Stimulated activated CD4-positive, alpha-beta T cell treated with anti-CD3 and anti-CD28 coated beads, Interleukin-4, amount 100 ng/mL, for 48 hours (primary cell): ENCODE measurements at places on chromosomes 2 and 18.

DNA sequence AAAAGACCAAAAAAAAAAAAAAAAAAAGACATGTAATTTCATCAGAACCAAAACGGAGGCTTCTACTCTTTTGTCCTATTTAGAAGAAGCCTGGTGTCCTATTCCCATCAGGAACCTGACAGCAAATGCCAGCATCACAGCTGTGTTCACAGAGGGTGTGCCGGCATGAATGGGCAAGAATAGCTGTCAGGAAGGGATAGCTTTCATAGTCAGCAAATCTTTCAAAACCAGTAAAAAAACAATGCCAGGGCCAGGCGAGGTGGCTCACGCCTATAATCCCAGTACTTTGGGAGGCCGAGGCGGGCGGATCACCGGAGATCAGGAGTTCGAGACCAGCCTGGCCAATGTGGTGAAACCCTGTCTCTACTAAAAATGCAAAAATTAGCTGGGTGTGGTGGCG is 231.8 kb upstream of the PXDN start:
- no peak for DNase-seq

DNA sequence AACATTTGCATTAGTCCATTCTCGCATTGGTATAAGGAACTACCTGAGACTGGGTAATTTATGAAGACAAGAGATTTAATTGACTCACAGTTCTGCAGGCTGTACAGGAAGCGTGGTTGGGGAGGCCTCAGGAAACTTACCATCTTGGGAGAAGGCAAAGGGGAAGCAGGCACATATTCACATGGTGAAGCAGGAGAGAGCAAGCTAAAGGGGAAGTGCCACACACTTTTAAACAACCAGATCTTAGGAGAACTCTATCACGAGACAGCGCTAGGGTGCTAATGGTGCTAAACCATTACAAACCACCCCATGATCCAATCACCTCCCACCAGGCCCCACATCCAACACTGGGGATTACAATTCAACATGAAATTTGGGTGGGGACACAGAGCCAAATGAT is 201.7 kb upstream of the MGAT5 start:
- DNase-seq: no peak

DNA sequence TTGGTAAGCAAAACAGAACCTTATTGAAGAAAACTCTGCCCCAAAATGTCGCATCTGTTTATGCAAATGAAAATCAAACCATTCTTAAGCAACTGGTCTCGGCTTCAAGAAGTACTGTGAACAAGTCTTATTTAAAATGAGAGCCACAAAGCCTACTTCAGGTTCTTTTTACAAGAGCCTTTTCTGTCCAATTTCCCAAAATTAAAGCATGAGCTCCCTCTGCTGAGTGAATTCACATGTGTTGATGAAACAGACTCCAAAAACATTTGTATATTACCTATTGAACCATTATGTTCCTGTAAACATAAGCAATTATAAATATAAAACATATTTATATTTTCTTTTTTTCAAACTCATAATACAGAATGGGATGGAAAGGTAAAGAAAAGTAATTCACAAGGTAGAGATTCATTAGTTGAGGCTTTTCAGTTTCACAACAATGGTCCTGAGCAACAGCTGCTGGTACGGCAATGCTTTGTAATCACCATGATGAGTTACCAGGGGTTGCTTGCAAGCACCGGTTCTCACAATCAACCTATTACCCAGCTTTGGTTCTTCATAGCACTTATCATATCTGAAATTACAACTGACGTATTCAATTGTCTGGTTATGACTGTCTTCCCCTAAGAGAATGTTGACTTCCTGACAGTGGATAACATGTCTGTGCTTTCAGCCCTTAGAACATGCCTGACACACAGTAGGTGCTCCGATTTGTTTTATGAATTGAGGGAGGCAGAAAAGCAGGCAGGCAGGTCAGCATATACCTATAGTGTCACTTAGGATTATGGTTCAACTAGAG is 108.4 kb upstream of the BZW1 start:
- peak; percentile 11 for DNase-seq

DNA sequence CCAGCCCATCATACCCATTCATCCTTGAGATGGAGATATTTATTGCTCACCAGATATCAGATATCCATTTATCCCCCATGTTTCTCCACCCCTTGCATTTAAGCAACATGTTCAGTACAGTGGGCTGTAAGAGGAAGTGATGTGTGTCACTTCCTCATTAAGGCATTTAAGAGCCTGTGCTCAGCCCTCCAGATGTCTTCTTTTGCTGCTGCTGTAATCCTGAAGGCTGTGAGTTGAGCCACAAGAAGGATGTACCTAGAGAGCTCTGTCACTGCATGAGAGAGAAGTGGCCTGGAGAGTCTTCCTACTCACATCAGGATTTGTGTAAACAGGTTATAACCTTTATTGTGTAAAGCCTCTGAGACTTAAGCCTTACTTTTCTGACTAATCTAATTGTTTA is 151.8 kb upstream of the UNC80 start:
- DNase-seq: no peak

GRCh38 chr2:156471762-156472161 is 35.6 kb downstream of the GPD2 start:
- no peak for DNase-seq

DNA sequence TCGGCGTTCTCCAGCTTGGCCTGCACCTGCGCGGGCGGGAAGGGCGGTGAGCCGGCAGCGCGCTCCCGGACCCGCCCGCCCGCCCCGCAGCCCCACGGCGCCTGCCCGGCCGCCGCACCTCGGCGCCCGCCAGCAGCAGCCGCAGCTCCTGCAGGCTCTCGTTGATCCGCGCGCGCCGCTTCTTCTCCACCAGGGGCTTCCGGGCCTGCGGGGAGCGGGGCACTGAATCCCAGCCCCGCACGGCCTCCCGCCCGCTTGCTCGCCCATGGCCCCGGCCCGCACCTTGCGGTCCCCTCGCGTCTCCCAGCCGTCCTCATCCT is 335 bp downstream of the HES6 start:
- DNase-seq: no peak

DNA sequence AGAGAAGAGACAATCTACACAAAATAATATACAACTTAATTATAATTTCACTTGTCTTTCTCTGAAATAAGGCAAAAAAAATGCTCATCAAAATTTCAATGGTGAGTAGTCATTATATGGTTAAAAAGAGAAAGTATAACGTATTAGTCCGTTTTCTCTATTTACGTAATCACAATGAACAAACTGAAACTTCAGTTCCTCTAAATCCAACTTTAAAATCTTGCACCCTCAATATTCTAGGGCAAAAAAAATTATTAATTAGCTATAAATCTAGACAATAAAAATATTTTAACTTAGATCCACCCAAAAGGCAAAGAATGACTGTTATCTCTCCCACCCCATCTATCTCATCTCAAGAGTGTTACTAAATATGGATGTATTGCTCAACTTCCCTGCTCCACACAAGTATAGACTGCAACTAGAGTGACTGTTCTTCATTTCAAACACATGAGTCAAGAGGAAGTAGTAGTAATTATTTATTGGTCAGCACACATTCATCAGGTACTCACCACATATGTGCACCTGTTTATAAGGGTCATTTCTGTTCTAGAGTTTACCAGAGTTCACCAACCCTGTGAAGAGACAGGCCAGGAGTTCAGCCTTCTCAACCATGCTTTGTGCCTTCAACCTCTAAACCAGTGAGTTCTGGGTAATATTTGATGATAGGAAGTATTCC is 36.4 kb downstream of the STK39 start:
- no peak for DNase-seq

GRCh38 chr2:226079671-226080181 is 680.2 kb downstream of the NYAP2 start:
- no peak for DNase-seq

DNA sequence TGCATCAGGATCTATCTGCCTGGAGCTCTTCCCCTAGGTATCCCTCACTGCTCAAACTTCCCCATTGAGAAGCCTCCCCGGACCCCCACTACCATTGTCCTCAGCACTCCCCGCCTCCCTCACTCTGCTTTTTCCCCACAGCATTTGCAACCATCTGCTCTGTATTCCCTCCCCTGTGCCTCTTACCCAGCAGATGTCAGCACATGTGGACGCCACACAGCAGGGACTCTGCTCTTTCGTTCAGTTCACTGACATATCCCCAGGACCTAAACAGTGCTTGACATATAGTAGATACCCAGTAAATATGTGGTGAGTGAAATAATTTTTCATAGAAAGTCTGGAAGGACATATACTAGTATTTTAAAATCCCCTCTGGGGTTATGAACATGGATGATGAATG is 101.1 kb downstream of the TMEM247 start:
- no peak for DNase-seq

GRCh38 chr2:8090748-8091700 is 590.8 kb upstream of the ID2 start:
- peak; percentile 70 for DNase-seq

DNA sequence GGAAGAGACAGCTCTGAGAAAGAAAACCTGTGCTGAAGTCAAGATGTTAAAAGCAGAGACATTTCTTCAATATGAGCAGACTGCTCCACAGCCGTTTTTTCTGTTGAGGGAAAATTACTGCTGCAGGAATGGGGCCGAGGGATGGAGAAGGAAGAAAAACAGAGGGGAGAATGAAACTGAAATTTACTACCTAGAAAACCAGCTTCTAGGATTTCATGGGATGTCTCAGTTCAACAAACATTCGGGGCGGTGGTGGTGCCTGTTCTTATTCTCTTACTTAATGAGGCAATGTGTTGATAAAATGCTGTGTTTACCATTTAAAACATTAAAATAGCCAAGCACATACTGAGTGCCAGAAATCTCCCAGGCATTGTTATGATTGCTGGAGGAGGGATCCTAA is 557.1 kb upstream of the MEX3C start:
- no peak for DNase-seq

DNA sequence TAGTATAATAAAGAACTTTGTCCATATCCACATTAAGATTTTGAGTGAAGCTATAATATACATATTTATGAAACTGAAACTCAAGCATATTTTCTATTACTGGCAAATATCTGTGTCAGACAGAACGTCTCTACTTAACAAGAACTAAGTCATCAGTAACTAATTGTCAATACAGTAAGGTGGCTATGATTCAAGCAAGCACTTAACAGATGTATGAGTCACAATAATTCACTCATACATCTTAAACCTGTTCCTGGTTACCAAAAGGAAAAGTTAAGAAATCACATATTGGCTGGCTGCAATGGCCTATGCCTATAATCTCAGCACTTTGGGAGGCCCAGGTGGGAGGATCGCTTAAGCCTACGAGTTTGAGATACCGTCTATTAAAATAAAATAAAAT is 96.0 kb downstream of the SOS1 start:
- no peak for DNase-seq

DNA sequence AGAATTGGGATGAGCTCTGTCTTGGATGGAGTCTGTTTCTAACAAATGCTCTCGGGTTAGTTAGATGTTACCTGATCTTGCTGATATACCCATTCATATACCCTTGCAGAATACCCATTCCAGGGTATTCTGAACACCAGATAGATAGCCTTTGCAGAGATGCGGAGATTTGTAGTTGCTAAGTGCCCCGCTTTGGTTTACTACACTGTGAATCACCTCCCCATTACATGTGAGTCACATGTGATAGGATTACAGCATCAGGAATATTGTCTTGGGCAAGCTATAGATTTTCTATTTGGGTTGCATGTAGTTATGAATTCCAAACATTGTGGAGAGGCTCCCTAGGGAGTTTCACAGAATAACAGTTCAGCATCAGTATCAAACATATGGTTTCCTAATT is 3.8 kb downstream of the VSNL1 start:
- DNase-seq: no peak

DNA sequence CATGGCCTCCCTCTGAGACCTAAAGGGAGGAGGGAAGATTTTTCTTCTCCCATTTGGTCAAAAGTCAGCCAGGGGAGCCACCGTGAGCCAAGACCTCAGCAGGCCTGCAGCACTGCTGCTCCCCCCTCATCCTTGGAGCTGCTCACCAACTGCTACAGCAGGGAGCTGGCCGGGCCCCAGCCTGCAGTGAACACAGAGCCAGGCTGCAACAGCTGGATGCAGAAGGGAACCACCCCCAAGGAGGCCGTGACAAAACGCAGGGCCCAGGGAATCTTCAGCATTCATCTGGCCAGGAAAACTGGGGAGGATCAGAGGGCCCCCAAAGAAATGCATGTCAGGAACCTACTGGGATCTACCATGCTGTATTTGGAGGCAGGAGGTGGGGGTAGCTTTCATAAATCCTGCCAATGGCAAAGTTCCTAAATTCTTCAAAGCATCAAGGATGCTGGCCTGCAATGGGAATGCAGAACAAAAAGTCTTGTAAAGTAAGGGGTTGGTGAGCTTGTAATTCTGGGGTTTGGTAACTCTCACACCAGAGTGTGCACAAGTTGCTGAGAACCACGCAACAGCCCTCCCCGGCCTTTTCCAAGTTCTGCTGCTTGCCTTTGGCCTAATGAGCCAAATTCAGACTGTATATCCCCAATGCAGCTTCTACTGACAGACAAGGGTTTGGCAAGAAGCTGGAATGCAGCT is 61.0 kb downstream of the CACNB4 start:
- DNase-seq: no peak

GRCh38 chr2:212494418-212495020 is 44.1 kb downstream of the ERBB4 start:
- DNase-seq: no peak

GRCh38 chr18:27143580-27144287 is 41.4 kb downstream of the CHST9 start:
- no peak for DNase-seq

DNA sequence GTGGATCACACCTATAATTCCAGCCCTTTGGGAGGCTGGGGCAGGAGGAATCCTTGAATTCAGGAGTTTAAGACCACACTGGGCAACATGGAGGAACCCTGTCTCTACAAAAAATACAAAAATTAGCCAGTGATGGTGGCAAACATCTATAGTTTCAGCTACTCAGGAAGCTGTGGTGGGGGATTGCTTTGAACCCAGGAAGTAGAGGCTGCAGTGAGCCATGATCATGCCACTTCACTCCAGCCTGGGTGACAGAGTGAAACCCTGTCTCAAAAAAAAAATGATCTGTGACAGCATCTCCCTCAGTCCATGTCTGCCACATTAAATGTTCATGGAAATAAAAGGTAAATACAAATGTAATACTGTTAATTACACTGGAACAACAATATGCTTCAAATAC is 121.4 kb upstream of the COL5A2 start:
- DNase-seq: no peak

GRCh38 chr2:45168711-45169338 is 159.6 kb upstream of the SIX2 start:
- no peak for DNase-seq
